Naive thymus-derived CD4-positive, alpha-beta T cell (primary cell): ENCODE measurements at places on chromosomes 1 and 21. TPM values are rescaled to one million over a fixed set of nuclear protein-coding genes. Genes with fewer than 3 reads are reported as not detected.

- no peak for DNase-seq
Measured at GRCh38 chr1:236395947-236396664, 2.0 kb downstream of the EDARADD start.

DNA sequence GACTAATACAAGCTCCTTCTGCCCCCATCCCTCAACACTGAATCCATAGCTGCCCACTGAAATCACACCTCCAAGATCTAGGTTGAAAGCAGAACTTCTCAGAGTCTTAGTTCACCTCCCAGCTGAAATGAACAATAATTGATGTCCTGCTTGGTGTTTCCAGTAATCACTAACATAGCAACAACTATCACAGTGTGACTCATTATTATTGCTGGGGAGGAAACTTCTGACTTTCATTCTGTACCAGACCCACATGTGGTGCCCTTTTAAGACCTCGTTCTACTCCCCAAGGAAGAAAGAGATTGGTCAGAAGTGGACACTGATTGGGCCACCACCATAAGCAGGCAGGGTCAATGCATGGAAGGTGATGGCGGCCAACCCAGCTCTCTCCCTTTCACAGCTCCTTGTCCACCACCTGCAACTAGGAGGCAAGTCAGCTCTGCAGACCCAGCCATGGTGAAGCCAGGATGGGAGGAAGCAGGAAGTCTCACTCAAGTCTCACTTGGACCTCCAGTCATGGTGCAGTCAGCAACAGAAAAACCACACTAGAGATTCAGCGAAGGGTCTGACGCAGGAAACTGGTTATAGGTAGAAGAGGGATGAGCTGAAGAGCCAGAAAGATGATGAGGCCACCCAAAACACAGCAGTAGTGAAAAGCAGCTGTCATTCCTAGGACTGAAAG lies 720.2 kb downstream of the PTPRU start:
- DNase-seq = no peak

The LMX1A gene
- not detected for polyA plus RNA-seq

GRCh38 chr1:209613400-209614150 lies 30.1 kb downstream of the CAMK1G start:
- DNase-seq = no peak

- DNase-seq = no peak
Measured at GRCh38 chr1:215002471-215002870, 80.1 kb upstream of the KCNK2 start.

DNA sequence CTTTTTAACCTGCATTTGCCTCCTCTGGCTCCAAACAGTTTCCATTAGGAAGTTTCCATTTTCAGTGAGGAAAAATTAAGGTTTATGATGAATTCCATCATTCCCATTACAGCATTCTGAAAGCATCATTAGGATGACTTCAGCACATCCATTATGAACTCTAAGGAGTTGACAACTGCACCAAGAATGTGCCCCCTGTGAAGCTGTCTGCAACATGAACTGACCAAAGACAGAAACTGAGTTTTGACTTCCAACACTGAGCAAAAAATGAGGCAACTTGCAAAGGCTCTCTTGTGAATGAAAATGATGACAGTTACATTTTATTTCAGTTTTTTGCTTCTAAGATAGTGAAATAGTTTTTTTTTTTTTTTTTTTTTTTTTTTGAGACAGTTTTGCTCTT lies 18.3 kb upstream of the KCNE1 start:
- DNase-seq = no peak

DNA sequence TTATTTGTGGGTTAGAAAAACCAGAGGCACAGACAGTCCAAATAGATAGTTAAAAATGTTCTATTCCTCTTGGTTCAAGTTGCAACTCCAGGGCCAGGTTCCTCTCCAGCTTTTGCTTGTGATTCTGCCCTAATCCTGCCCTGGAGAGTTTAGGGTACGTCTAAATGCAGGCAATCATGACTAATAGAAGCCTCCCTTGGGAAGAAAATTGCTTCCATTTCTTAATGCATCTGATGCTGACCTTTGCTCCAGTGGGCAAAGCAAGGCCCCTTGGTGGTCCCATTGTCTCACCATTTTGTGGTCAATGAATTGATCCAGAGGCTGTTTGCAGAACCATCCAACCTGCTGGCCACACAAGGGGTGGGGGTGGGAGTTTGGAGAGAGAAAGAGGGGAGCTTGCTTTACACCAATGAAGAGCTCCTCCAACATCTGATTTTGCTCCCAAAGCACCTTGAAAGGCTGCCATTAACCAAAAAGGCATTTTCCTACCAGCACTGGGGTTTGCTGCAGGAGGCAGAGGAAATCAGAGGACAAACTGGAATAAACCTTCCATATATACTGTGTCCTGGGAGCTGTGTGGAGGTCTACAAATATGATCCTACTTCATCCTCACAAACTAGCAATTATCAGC lies 31.3 kb downstream of the C8B start:
- DNase-seq = no peak

GRCh38 chr1:209062863-209063262 lies 520.7 kb upstream of the CAMK1G start:
- DNase-seq = no peak

The SMPDL3B gene
- polyA plus RNA-seq = not detected

The KRTAP11-1 gene
- polyA plus RNA-seq = not detected

The LRRC8C gene
- 14.3 TPM for polyA plus RNA-seq

- no peak for DNase-seq
Measured at GRCh38 chr1:9418851-9419250, 120.4 kb upstream of the SLC25A33 start.

- no peak for DNase-seq
Measured at GRCh38 chr1:223811634-223812101, 34.1 kb downstream of the TP53BP2 start.

The MTARC2 gene
- polyA plus RNA-seq = not detected

- DNase-seq = no peak
Measured at GRCh38 chr1:227333423-227333822, 15.1 kb upstream of the CDC42BPA start.

The ETV3L gene
- polyA plus RNA-seq = not detected

The KRTCAP2 gene
- 469 TPM for polyA plus RNA-seq

- no peak for DNase-seq
Measured at GRCh38 chr1:45870500-45870899, 67.1 kb downstream of the MAST2 start.

The DAB1 gene
- polyA plus RNA-seq = 0.39 TPM

DNA sequence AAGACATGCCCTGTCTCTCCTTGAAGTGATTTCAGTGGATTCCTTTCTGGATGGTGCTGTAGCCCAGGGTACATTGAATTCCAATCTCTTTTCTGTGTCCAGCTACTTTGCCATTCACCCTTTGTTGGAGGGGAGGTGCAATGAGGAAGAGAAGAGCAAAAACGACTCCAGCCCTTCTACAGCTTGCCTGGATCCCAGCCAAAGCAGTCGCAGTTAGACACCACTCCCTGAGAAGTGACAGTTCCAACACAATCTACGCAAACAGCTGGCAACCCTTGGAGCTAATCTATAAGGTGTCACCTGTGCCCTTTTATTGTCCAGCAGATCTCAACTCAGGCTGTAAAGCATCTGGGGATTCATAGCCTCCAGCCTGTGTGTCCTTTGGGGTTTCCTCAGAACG lies 4.6 kb downstream of the CD244 start:
- DNase-seq = no peak

DNA sequence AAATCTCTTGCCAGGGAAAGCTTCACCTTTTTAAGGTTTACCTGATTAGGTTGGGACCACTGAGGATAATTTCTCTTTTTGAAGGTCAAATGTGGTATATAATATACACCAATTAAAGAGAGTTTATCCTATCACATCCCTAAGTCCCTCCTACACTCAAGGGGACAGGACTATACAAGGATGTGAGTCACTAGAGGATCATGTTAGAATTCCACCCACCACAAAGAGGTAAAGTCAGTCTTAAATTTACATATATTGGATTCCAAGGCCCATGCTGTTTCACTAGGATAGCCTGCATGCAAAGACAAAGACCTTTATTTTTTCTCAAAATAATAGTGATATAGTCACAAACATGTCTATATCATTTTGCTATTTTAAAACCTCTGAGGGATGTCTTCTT lies 164.4 kb downstream of the GIPC2 start:
- no peak for DNase-seq

The TCHHL1 gene
- polyA plus RNA-seq = not detected

The SHE gene
- polyA plus RNA-seq = 0.04 TPM

DNA sequence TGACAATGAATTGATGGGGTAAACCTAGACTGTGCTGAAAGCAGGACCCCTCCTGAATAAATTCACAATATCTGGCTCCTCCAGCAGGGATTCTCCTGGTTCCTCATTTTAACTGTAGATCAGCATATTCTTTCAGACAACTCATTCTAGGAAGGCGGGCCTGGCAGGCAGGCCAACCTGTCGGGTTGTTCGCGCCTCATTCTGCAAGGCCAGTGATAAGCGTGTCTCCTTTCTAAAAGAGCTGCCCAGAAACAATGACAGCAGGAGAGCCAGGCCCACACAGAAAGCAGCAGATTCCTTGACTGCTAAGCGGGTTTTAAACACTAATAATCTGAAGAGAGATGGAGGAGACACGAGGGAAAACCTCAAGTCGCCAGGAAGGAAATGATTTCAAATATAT lies 70.0 kb downstream of the NTPCR start:
- no peak for DNase-seq

The RGS13 gene
- polyA plus RNA-seq = not detected

The TNFRSF9 gene
- polyA plus RNA-seq = 0.10 TPM

DNA sequence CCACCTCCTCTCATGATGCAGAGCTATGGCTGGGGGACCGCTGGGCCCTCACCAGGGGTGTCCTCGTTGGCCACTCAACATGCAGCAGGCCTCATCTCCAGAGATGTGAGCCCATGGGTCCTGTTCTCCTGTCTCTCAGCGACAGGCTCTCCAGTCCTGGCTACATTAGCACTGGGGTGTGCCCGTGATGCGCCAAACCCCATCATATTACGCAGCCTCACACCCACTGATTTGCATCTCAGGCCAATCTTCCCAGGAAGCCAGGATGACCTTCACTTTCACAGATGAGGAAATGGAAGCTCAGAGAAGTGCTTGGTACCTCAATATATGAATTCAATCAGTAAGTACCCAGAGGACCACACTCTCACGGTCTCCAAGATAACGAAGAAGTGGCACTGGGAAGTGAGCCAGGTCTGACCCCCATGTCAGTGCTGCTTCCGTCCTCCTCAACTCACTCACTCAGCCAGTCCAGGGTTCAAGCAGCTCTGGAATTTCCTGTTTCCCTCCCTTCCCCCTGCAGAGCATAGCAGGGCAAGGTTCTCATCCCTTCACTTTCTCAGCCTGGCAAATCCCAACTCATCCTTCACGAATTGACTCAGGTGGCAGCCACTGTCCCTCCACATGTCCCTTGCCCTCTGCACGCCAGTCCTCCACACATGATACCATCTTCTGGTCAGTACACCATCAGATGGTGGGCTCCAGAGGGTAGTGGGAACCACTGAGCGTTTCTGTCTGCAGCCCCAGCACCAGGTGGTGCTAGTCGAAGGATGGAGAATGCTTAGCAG lies 28.9 kb upstream of the EVA1B start:
- no peak for DNase-seq

- DNase-seq = no peak
Measured at GRCh38 chr21:21188513-21189195, 190.4 kb downstream of the NCAM2 start.

The NHLH1 gene
- not detected for polyA plus RNA-seq

- DNase-seq = no peak
Measured at GRCh38 chr1:199303035-199303434, 664.2 kb downstream of the PTPRC start.

DNA sequence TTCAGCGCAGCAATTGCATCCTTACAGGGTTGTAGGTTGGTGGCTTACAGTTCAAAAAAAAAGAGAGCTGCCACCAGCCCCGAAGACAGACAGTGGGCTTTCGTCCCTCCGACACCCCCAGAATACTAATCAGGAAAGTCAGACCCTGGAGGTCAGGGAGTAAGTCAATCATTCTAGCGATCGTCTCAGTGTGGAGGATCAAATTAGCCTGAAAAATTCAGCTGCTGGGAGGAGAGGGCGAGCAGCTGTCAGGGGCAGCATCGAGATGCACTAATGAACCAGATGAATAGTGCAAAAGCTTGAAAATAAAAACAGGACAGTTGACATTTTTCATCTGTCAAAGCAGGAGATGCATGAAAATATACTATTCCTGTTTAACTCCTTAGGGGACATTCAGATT lies 138.4 kb downstream of the NEK7 start:
- no peak for DNase-seq

DNA sequence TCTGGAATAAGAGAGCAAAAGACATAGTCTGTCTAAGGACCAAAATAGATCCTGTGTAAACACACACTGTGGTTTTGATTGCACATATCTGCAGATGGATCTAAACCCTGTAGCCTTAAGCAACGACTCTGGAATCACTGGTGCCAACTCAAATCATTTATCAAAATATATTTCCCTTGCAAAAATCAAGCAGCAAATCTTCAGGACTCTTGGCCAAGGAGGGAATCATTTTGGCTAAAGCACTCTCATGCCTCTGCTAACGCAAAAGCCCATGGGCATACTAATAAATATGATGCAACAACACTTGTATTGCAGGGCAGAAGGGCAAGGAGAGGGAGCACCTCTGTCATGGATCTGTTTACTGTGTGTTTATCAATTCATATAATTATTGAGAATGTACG lies 155.4 kb upstream of the DUSP10 start:
- DNase-seq = no peak

- no peak for DNase-seq
Measured at GRCh38 chr1:230791986-230792564, 44.9 kb downstream of the CAPN9 start.
